Left lung (tissue), 14 donors: ENCODE measurements at places on chromosomes 16 and 17. TPM values are rescaled to one million over a fixed set of nuclear protein-coding genes. Genes with fewer than 3 reads are reported as not detected.

Gene CHD9NB
- 2.2 TPM for total RNA-seq

Gene SOST
- total RNA-seq = 0.12 TPM

DNA sequence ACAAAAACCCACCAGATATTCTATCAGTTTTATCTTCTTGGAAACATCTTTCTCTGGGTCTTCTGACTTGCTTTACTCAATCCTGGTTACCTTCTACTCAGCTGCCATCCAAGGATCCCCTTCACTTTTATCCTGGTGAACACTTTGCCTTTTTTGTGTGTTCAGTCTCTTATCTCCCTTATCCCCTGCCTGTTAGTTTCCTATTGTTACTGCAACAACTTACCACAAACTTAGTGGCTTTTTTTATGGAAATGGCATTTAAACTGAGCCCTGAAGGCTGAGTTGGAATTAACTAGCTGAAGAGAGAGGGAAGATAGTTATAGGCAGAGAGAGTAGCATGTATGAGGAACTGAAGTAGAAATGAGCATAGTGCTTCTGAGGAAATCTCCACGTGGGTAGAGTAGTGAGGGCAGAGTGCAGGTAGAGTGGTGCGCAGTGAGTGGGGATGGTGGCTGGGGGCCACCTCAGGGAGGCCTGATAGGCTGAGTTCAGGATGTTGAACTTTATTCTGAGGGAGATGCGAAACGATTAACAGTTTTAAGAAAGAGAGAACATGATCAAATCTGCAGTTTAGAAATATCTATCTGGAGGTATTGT, 26.3 kb downstream of the TANGO6 start:
- no peaks in the 10 kb centered on the region for H3K27me3 ChIP-seq
- H3K27ac ChIP-seq = no peak overlapping the region
- no peaks in the 10 kb centered on the region for H3K4me1 ChIP-seq
- peaks cover 57% of the 10 kb centered on the region for H3K36me3 ChIP-seq

DNA sequence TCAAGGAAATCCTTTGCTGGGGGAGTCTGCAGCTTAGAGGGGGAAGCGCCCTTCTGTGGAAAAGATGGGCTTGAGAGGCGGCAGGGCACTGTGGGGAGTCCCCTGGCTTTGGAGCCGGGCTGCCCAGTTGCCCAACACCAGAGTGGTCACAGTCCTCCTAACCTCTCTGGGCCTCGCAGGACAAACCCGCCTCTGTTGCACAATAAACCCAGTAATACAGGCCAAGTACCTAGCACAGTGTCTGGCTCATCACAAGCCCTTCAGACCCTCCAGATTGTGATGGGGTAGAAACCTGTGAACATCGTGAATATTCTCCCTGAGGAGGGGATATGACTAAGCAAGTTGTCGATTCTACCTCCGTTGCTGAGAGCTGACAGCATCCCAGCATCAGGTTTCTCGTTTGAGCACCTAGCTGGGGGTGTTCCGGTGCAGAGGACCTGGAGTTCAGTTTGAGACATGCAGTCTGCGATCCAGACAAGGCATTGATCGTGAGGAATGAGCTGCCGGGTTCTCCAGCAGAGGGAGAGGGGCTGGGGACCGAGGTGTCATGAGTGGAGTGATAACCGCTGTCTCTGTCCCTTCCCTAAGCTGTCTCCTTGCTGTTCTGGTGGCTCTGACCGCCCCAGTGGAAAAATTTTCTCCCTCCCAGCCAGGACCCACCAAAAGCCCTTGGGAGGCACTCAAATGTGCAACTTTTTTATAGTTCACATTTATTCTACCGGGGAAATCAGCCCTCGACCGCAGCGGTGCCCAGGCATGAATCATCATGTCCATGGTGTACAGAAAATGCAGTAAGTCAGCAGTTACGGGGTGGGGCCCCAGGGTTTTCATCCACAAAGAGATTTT, 161.9 kb downstream of the WSCD1 start:
- H3K4me1 ChIP-seq = no peaks in the 10 kb centered on the region
- peaks cover 23% of the 10 kb centered on the region for H3K27me3 ChIP-seq
- H3K27ac ChIP-seq = no peak overlapping the region
- H3K4me3 ChIP-seq = no peak overlapping the region
- no peaks in the 10 kb centered on the region for H3K36me3 ChIP-seq

- no peaks in the 10 kb centered on the region for H3K27me3 ChIP-seq
- H3K4me3 ChIP-seq = no peak overlapping the region
- no peak overlapping the region for H3K27ac ChIP-seq
- no peaks in the 10 kb centered on the region for H3K4me1 ChIP-seq
- H3K36me3 ChIP-seq = no peaks in the 10 kb centered on the region
Measured at GRCh38 chr17:56793957-56794356, 39.8 kb downstream of the C17orf67 start.
